ENCODE measurements at places on chromosomes 7 and 10.

DNA sequence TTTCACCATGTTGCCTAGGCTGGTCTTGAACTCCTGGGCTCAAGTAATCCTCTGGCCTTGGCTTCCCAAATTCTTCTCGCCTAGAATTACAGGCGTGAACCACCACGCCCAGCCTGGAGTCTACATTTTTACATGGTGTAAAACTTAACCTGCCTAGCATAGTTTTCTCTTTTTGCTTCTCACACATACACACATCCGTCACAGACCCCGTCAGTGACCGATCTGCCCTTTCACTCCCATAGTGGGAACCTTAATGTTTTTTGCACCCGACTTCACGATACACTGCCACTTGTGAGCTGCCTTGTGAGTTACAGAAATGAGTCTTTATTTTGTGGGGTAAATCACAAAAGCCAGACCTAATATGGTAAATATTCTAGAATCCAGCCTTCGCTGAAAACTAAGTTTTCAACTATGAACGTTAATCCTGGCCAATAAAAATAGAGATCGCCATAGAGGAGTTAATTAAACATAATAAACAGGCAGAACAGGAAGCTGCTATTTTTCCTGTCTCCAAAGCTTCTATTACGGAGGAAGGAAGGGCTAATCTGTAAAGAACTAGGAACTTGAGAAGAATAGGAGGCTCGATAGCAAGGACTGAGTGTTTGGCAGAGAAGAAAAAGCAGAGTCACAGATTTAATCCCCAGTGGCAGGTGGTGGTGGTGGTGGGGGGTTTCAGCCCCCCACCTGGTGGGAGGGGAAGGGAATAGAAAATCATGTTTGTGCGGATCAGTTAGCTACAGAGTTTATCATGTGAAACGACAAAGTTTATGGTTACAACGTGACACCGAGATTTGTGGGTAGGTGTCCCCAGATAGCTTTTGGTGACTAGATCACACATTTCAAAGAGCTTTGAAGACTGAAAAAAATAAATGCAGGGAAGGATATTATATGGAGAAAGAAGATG, 14.7 kb upstream of the FAM171A1 start:
- DNase-seq: no peak

DNA sequence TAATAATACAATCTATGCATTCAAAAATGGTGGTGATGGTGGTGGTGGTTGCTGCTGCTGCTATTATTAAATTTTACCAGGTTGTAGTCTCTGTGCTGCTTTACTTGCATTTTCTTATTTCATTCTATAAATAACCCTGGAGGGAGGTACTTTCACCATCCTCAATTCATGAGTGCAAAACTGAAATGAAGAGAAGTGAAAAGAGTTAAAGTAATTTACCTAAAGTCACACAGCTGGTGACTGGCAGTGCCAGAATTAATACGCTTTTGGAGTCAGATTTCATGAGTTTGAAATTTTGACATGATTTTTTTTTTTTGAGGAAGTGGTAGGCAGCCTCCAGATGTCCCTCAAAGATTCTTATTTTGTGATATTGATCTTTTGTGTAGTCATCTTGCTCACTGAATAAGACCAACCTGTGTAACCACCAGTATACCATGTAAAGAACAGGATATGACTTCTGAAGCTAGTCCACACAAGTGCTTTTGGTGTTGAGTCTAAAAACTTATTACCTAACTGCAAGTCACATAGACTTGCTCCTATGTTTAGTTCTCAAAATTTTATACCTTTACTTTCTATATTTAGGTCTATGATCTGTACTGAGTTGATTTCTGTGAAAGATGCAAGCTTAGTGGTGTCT, 218.8 kb downstream of the ZWINT start:
- DNase-seq: no peak

GRCh38 chr10:130041451-130042371, 68.9 kb downstream of the C10orf143 start:
- DNase-seq: no peak

- peak; percentile 45 for DNase-seq
Observed at GRCh38 chr7:2100278-2101208, 132.2 kb downstream of the MAD1L1 start.

DNA sequence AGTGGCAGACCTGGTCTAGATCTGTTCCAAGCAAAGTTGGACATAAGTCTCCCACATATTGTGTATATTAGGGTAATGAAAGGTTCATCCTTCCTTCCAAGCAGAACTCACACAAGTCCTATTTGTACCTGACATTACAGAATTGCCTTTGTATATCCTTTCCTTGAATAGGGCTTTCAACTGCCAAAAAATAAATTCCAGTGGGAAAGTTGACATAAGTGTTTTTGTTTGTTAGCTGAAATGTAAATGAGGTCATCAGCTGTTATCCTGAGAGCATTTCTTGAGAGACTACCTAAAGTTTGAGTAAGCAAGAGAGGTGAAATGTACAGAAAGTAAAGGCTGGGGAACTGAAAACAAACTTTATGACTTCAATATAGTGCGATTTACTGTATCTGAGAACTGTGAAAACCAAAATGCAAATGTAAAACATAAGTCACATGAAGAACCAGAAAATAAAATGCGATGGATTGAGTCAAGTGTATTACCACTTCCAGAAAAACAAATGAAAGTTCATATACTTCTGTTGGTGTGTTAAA, 527.3 kb upstream of the SEMA3D start:
- DNase-seq: no peak

Measured in retina (tissue), 1 donor.